ENCODE measurements at places on chromosomes 13 and 19.

- no peak for DNase-seq
Measured at GRCh38 chr19:4986471-4986891, 17.6 kb downstream of the KDM4B start.

DNA sequence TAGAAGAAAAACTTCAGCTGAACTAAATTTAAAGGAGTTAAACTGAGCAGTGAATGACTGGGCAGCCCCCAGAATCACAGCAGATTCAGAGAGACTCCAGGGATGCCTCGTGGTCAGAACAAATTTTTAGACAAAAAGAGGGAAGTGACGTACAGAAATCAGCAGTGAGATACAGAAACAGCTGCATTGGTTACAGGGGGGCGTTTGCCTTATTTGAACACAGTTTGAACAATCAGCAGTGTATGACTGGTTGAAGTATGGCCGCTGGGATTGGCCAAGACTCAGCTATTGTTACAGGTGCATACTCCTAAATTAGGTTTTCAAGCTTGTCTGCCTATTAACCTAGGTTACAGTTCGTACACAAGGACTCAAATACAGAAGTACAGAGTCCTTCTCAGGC is 2.2 kb upstream of the SPRYD7 start:
- no peak for DNase-seq

- DNase-seq: no peak
Measured at GRCh38 chr19:49210901-49211451, 53.4 kb downstream of the TRPM4 start.

- no peak for DNase-seq
Measured at GRCh38 chr13:100528820-100529219, 59.8 kb downstream of the GGACT start.

GRCh38 chr13:33312150-33312860 is 26.8 kb upstream of the STARD13 start:
- DNase-seq: no peak

DNA sequence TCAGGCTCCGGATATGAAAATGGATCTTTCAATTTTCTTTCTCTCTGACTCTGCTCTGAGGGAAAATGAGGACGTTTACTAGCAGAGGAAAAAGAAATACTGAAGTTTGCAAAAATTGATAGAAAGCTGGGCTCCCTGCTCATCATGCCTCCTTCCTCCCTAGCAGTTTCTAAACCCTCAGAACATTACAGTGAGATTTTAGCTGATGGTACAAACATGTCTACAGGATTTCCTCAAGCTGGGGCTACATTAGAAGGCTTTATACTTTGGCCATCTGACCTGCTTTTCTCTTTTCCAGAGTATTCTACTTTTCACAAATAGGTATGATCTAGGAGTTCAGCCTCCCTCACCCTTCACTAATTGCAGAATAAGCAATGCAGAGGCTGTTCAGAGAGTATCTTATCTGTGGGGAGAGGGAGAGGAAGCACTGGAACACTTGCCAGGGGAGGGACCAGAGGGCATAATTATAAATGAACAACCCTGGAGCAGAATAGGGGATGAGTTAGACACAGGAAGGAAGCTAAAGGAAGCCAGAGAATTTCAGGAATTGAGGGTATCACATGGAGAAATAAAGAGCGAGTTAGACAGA is 30.0 kb downstream of the CEACAM1 start:
- DNase-seq: no peak

GRCh38 chr13:20127562-20128458 is 33.0 kb downstream of the GJA3 start:
- peak; percentile 40 for DNase-seq

DNA sequence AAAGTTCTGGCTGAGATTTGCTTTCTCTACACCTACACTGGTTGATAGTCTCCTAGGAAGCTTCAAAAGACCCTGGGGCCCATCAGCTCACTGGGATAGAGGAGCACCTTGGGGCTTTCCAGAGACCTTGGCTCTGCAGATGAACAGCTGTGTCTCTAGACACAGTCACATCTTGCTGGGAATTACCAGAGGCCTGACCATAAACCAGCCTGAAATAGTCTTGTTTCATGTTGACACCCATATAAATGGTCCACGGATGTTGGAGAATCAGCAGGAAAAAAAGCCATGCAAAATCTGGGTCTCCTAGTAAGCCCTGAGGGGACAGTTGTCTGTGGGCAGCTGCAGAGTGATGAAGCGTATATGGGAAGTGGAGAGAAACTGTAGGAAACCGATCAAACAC is 207.6 kb downstream of the DNAJC15 start:
- no peak for DNase-seq

GRCh38 chr13:94435604-94436226 is 43.8 kb downstream of the DCT start:
- DNase-seq: no peak

GRCh38 chr19:19032420-19033175 is 719 bp downstream of the SUGP2 start:
- peak; percentile 66 for DNase-seq

DNA sequence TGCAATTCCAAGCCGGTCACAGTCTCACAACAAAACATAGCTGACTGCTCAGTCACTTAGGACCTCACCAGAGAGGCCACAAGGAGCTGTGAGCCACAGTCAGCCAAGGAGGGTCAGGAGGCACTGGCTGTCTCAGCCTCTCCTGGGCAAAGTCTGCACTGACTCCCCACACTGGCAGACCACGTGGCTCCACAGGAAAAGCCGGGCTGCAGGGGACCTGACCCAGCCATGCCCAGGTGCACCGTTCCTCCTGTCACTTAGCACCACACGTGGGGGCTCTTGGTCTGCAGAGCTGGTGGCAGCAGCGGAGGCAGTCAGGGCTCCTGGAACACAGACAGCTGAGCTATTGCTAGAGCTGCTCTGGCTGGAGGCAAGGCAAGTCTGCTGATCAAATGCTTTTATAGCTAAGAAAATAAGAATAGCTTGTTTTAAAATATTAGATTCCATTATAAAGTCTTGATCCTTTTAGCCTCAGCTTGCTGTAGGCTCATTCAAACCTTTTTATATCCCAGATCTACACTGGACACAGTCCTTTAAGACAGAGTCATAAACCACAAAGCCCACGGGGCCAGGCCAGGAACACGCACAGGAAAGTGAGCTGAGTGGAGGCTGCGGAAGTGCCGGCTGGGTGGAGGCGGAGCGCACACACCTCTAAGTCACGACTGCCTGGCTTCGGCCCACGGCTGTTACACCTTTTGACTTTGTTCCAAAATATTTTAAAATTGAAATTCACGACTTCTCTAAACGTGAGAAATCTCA is 744.1 kb downstream of the UQCRFS1 start:
- DNase-seq: no peak

DNA sequence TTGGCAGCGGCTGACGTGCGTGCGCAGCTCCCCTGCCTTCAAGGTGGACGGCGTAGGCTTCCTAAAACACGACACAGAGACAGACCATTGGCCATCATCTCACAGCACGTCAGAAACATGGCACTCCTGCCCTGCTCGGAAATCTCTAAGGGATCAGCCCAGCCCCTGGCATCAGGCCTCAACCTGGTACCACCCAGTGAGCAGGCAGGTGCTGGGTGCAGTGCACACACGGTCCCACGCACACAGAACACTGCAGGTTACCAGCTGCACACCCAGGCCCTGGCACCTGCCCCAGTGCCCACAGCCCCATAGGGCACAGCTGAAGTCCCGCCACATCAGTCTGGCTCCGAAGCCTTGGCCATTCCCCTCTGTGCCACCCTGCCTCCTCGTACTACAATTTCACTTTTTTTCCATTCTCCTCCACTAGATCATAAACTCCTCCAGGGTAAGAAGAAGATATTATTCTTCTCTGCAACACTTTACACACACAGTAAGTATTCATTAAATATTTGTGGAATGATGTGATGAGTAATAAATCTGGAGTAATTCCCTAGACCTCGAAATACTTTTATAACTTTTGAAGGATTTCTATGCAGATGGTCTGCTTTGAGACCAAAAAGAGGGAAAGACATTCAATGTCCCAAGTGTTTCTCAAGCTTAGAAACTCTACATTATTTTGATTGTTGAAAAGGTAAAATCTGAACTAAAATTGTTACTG is 156.4 kb downstream of the COL4A1 start:
- no peak for DNase-seq

DNA sequence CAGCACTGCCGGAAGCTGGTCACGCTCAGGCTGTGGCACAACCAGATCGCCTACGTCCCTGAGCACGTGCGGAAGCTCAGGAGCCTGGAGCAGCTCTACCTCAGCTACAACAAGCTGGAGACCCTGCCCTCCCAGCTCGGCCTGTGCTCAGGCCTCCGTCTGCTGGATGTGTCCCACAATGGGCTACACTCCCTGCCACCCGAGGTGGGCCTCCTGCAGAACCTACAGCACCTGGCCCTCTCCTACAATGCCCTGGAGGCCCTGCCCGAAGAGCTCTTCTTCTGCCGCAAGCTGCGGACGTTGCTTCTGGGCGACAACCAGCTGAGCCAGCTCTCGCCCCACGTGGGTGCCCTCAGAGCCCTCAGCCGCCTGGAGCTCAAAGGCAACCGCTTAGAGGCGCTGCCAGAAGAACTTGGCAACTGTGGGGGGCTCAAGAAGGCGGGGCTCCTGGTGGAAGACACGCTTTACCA is 3.2 kb upstream of the MAP2K7 start:
- no peak for DNase-seq

GRCh38 chr13:94548821-94549231 is 47.1 kb downstream of the TGDS start:
- no peak for DNase-seq

Data from stimulated activated CD4-positive, alpha-beta T cell treated with anti-CD3 and anti-CD28 coated beads, TNF-alpha, amount 100 ng/mL, for 24 hours (primary cell).